ENCODE measurements at places on chromosomes 7 and 10.

DNA sequence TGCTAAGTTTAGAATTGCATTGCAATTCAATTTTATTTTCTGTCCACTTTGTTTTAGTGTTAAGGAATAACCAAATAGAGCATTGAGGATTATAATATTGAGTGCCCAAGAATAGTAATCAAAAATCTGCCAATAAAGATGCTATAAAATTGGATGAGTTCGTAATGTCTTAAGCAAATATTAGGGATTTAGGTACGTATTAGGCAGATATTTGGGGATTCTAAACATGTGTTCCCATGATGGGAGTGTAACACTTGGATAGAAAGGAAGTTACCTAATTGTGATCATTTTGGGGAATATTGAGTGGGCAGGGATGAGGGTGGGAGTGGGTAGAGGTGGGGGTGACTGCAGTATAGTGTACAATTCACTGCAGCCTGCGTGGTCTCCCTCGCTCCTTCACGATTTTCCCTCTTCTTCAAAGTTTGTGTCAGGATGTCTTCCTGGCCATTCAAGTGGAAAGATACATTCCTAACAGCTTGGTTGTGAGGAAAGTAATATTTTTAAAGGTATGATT is 1.3 kb upstream of the PRKG1 start:
- DNase-seq, result no peak

DNA sequence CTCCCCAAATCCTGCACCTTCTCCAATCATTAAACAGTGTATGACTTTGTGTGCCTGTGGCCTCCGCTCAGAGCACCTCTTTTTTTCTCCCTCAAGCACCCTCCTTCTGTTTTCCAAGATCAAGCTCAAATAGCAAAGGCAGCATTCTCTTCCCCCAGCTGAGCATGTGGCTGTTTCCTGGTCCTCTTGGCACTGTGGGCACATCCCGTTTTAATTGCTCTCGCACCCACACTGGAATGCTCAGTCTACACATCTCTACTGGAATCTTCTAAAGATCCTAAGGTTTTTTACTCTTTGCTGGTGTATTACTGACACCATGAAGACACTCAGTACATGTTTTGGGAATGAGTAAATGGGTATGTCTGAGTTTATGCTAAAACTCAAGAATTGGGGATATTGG is 107.4 kb downstream of the WDFY4 start:
- no peak for DNase-seq

GRCh38 chr7:43674559-43675436 is 54.5 kb downstream of the COA1 start:
- no peak for DNase-seq

GRCh38 chr7:122300211-122300932 is 4.2 kb downstream of the FEZF1 start:
- DNase-seq, result peak; percentile 60

DNA sequence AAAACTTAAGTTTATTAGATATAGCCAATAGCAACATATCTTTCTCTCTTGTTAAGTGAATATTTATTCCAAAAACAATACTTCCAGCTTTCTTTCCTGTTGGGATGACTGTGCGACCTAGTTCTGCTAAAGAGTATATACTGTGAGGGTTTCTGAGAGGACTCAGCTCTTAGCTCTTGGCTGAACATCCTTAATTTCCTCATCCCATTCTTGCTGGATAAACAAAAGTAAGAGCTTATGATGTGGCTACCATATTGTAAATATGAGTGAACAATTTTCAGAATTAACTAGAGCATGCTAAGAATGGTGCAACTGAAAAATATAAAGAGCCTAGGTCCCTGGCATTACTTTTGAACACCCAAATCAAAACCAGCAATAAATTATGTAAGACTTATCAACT is 279.5 kb upstream of the GNAI1 start:
- no peak for DNase-seq

GRCh38 chr10:116848032-116848943 is 1.0 kb upstream of the ENO4 start:
- DNase-seq, result no peak

DNA sequence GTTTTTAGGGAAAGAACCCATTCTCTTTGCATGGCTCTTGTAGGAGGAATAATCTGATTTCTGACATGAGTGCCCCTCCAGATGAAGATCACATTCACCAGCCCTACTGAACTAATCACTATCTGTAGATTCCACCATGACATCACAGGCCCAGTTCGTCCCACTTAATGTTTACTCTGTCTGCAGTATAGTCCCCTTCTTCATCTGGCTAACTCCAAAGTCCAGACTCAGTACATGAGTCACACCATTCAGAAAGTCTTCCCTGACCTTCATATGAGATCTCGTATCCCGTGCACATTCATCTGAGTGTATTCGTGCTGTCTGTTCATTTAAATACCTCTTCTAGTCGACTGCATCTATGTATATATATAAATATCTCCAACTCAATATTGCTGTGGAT is 366.5 kb upstream of the AKR1E2 start:
- no peak for DNase-seq

- no peak for DNase-seq
These were observed 705.5 kb downstream of the AUTS2 start for GRCh38 chr7:70303780-70304179.

GRCh38 chr10:118978316-118978997 is 51.1 kb upstream of the NANOS1 start:
- DNase-seq, result peak; percentile 22

- DNase-seq, result no peak
These were observed 24.2 kb downstream of the IFIT3 start for GRCh38 chr10:89351780-89352597.

GRCh38 chr10:11146402-11147171 is 128.9 kb downstream of the CELF2 start:
- DNase-seq, result no peak

DNA sequence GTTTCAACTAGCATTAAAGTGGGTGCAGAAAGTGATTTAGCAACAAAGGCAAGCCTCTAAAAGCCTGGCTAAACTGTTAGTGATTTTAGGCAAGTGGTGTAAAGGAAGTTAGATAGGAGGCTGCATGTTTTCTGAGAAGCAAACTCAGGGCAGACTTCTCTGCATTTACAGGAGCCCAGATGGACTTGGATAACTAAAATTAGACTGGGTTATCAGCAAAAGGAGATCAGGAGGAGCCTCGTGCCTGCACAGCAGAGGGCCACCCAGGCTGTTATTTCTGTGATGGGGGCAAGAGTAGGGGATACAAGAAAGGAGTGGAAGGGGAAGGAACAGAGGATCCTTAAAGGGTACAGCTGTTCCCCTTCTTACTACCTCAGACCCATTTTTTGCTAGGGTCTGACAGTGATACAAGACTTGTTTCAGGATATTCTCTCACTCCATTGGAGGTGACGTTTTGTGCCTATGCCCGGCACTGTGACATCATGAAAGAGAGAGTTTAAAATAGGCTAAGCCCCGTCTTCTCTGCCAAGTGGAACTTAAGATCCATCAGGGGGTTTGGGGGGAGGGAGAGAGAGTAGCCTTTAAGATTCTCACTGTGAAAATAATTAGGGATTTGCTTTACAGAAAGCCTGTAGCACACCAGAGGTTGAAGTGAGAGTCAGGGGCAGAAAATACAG is 49.6 kb upstream of the PDCD4 start:
- DNase-seq, result no peak

GRCh38 chr10:124063750-124064603 is 29.4 kb downstream of the CHST15 start:
- DNase-seq, result no peak

GRCh38 chr7:5428478-5429252 is 5.0 kb upstream of the TNRC18 start:
- DNase-seq, result no peak

- no peak for DNase-seq
These were observed 47.8 kb downstream of the IKZF1 start for GRCh38 chr7:50352282-50352681.

DNA sequence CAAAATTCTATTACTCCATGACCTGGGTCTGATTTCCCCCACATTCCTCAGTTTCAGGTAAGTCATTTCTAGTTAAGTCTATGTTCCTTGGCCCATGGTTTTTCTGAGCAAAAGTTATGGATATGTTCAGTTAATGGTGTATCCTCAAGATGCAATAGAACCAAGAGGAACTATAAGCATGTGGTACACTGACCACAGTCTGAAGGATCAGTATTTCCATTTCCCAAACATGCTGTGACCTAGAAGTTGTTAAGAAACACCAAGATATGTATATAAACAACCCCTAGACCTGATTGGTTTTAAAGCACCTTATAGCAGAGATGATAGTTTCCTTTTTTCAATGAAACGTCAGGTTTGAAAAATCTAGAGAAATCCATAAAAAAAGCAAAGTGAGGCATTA is 94.2 kb upstream of the ABCB5 start:
- DNase-seq, result no peak

GRCh38 chr7:129073738-129074137 is 18.8 kb upstream of the TNPO3 start:
- no peak for DNase-seq

All from H9 (cell line).